ENCODE measurements at places on chromosomes 13 and 19. TPM values are rescaled to one million over a fixed set of nuclear protein-coding genes. Genes with fewer than 3 reads are reported as not detected.

ARHGEF1 gene
- total RNA-seq = 177 TPM

NDFIP2 gene
- total RNA-seq = 2.9 TPM

CNN1 gene
- 205 TPM for total RNA-seq

PTGER1 gene
- not detected for total RNA-seq

TFPT gene
- total RNA-seq = 4.9 TPM

GRWD1 gene
- 5.8 TPM for total RNA-seq

GRIN2D gene
- 0.37 TPM for total RNA-seq

GSX1 gene
- not detected for total RNA-seq

SULT2A1 gene
- 6.8 TPM for total RNA-seq

CYP2A6 gene
- not detected for total RNA-seq

PRR20E gene
- not detected for total RNA-seq

RXFP2 gene
- not detected for total RNA-seq

NLRP5 gene
- total RNA-seq = not detected

UBE2L5 gene
- not detected for total RNA-seq

CLEC11A gene
- total RNA-seq = 16.9 TPM

CEACAM16 gene
- total RNA-seq = not detected

TMEM221 gene
- total RNA-seq = not detected

HIPK4 gene
- total RNA-seq = not detected

SIGLEC8 gene
- 2.3 TPM for total RNA-seq

CCL25 gene
- total RNA-seq = not detected

PTPRH gene
- total RNA-seq = 34.9 TPM
